ENCODE measurements at places on chromosomes 16 and 17.

- DNase-seq, result no peak
Observed at GRCh38 chr16:2278272-2278608, 10.3 kb upstream of the RNPS1 start.

- no peak for DNase-seq
Observed at GRCh38 chr17:9266031-9266680, 244.8 kb downstream of the NTN1 start.

- DNase-seq, result no peak
Observed at GRCh38 chr17:57861000-57861789, 11.4 kb upstream of the MRPS23 start.

DNA sequence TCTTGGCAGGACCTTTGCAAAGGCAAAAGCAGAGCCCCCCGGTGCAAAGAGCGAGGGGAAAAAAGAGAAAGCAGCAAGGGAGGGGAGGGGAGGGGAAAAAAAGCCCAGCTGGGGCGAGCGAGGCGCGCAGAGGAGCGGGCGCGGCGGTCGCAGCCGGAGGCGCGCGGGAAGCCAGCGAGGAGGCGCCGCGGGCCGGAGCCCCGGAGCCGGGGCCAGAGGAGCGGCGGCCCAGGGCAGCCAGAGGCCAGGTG is 129 bp downstream of the IRX5 start:
- no peak for DNase-seq

DNA sequence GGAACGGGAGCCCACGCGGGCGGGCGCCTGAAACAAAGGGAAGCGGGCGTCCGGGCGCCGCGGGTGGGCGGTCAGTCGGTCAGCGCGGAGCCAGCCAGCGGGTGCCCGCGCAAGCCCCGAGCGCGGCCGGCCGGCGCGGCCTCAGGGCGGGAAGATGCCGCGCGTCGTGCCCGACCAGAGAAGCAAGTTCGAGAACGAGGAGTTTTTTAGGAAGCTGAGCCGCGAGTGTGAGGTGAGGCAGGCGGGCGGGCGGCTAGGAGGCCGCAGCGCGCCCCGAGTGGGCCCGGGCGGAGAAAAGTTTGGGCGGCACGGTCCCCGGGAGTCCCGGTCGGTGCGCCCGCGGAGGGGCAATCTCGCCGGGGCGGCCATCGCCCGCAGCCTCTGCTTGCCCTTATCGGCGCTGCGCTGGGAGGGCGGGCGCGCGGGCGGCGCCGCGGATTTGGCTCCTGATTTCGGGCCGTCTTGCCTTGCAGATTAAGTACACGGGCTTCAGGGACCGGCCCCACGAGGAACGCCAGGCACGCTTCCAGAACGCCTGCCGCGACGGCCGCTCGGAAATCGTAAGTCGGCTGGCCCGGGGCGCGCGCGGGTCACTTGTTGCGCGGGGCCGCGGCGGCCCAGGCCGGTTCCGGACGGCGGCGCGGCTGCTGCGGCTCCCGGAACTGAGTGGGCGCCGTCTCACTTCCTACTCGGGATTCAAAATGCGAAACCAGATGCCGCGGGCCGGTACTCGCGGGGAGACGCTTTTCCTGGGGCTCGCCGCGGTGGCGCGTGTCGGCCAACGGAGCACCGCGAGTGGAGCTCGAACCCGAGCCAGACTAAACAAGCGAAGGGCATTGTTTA is 526 bp downstream of the CBFB start:
- peak; percentile 31 for DNase-seq

- DNase-seq, result no peak
Observed at GRCh38 chr17:43825567-43825966, 7.4 kb downstream of the MPP3 start.

DNA sequence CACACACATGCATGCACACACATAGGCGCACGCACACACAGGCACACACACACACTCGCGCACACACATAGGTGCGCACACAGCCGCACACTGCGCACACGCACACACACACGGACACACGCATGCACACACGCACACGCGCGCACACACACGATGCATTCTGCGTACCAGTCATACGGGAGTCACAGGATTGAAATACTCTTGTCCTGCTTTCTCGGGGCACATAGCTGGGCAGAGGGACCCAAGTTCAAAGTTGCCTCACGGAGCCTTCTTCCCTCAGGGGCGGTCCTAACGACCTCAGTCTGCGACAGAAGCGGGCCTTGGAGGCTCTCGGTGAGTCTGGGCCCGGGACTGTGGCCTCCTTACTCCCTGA is 56.0 kb downstream of the MRM1 start:
- no peak for DNase-seq

GRCh38 chr17:36752096-36752888 is 150.9 kb downstream of the MRM1 start:
- DNase-seq, result no peak

GRCh38 chr17:76039121-76039520 is 12.0 kb upstream of the EVPL start:
- no peak for DNase-seq

GRCh38 chr16:15440852-15441251 is 6.5 kb downstream of the BMERB1 start:
- no peak for DNase-seq

- DNase-seq, result no peak
Observed at GRCh38 chr16:17206712-17207111, 264.0 kb downstream of the XYLT1 start.

GRCh38 chr16:23229714-23230113 is 47.2 kb downstream of the SCNN1G start:
- no peak for DNase-seq

- no peak for DNase-seq
Observed at GRCh38 chr16:73210686-73211085, 162.8 kb upstream of the ZFHX3 start.

DNA sequence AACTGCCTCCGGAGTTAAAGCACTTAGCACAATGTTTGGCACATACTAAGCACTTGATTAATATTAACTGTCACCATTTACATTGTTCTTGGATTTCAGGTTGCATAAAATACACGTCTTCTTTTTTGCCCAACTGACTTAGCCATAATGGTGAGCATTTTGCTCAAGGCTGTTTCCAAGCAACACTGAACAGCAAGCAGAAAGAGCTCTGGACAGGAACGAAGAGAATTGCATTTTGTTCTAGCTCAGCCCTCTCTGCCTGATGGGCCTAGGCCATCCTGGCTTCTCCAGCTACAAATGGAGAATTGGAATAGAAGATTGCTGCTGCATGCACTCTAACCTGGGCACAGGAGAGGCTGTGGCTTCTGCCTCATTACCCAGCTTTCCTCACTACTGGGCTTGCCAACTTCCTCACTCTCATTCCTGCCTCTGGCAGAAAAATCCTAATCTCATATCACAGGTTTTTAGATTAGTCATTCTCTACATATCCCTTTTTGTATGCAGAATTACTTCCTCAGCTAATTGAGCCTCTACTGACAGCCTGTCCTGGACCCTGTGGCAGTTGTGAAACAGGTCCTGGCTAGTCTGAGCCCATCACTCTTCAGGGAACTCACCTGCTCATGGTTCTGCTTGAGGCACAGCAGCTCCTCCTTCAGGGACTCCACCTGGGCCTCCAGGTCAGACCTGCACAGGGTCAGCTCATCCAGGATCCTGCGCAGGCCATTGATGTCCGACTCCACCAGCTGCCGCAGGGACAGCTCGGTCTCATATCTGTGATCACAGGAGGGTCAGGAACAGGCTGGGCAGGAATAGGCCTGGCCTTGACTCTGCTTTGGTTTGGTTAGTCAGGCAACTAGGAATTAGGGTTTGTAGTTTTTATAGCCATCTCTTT is 2.5 kb downstream of the KRT33A start:
- DNase-seq, result no peak

GRCh38 chr17:78729641-78730040 is 52.4 kb downstream of the CYTH1 start:
- DNase-seq, result no peak

DNA sequence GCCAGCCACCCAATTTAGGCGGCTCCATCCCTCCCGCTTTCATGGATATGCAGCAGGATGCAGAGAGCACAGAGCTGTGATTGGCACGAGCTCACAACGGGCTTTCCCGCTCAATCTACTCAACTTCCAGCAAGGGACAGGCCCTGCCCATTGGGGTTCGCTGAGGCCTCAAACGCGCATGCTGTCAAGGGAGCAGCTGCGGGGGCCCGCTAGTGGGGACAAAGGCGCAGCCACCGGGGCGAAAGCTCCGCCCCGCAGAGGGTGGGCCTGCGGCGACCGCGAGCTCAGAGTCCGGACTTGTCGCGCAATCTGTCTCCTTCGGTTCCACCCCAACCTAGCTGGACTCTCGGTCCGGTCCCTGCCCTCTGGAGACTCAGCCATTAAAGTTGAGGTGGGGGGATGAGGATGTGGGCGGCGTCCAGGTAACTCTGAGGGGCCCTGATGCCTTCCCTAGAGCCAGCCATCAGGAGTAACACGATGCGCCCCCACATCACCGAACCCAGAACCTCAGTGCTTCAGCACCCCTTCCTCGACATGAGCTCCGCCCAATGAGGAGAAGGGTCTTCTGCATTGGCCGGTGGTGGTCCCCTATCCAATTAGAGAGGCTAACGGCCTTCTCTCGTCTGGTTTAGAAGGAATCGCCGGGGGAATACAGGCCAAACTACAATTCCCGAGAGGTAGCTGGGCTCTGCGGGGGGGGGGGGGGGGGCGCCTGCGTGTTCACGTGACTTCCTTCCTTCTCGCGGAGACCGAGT is 489 bp upstream of the NFATC3 start:
- peak; percentile 61 for DNase-seq

GRCh38 chr17:82896071-82897000 is 56.5 kb upstream of the ZNF750 start:
- DNase-seq, result no peak

DNA sequence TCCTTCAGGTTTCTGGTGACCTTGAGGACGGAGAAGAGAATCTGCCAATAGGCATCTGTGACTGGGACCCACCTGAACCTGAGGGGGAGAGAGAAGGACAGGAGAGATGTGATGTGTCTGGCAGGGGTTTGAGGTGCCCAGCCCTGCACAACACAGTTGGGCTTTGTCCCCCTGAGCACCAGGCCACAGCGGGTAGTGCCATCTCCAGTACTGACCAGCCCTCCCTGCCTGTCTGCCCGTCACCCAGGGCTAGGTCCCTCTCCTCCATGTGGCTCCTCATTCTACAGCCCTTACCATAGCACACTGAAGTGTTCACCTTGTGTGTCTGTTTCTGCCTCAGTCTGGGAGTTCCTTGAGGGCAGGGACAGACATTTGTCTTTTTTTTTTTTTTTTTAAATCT is 30.8 kb downstream of the NLRP1 start:
- no peak for DNase-seq

- no peak for DNase-seq
Observed at GRCh38 chr16:87515475-87516330, 22.9 kb upstream of the ZCCHC14 start.

DNA sequence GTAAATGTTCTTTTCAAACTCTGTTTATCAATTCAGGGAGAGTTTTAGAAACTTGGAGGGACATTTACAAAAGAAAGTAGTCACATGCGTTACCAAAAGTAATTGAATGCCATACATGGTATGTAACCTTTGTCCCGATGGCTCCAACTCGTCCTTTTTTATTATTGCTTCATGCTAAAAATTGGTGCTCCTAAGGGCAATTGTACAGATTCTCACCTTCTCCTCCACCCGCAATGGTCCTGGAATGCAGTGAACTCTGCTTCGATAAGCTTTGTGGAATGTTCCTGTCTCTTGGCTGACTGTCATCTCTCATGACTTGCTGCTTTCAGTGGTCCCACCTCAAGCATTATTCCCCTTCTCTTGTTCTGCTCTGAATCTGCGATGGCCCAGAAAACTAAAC is 20.9 kb downstream of the GNAO1 start:
- no peak for DNase-seq

DNA sequence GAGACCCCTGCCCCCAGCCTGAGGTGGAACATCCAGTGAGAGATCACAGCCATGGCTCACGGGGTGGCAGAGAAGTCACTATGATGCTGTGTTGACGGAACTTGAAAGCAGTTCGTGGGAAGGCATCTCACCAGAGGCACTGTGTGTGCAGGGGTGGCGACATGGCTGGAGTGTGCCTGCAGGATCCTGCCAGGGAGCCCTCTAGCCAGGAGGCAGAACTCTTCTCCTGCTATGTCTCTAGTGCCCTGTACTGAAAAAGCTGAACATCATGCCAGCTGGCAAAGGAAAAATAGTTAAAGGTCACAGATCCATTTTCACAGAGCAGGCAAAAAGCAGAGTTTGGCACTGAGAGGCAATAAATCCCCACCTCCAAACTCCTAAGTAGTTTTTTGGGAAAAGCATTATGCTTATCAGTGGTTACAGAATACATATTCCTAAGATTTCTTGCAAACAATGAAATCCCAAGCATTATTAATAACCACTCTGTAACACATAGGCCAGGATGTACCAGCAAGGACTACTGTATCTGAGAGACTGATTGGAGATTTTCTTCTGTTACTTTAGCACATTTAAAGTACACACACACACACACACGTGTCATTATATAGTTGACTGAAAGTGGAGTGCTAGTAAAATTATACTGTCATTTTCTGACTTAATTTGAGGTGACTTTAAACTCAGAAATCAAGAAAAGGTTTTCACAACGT is 36.8 kb downstream of the TNRC6C start:
- no peak for DNase-seq

GRCh38 chr17:30477083-30477773 is at the start of gene GOSR1:
Gene GOSR1 (plus strand): TSS chr17:30477408. CDS start chr17:30477434, 26 bp downstream.
- peak; percentile 70 for DNase-seq

DNA sequence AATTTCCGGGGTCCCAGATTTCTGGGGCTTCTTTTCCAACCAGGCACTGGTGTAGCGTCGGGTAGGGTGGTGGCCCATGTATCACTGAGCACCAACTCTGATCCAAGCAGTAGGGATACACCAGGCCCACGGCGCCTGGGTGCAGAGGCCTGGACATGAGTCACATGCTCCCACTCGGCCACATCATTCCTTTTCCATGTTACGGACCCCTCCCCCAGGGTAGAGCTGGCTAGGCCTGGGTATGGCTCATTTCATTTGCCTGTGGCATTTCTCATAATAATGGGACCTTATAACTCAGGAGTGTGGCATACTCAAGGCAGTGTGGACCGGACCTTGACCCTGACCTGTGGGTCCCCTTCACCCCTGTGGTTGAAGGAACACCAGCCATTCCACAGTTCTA is 18.0 kb upstream of the NDRG4 start:
- DNase-seq, result no peak

GRCh38 chr16:728131-728889 is 1.4 kb downstream of the HAGHL start:
- peak; percentile 31 for DNase-seq

- no peak for DNase-seq
Observed at GRCh38 chr17:81021531-81022343, 13.2 kb upstream of the BAIAP2 start.

DNA sequence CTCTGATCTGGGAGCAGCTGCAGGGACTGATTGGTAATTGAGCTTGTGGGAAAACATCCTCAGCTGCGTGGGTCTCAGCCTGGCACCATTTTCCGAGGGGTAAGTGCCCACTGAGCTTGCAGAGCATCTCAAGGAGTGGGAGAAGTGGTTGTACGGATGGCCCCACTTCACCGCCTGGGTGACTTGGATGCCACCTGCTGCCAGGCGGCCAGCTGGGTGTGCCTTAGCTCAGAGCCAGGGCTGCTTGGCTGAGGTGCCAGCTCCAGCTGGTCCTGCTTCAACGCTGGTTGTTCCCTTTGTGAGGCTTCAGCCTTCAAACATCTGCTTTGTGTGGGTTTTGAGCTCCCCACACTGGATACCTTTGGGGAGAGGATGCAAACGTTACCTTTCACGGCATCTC is 482.7 kb upstream of the EEF2KMT start:
- DNase-seq, result no peak
